ENCODE measurements at places on chromosomes 11 and 22.

DNA sequence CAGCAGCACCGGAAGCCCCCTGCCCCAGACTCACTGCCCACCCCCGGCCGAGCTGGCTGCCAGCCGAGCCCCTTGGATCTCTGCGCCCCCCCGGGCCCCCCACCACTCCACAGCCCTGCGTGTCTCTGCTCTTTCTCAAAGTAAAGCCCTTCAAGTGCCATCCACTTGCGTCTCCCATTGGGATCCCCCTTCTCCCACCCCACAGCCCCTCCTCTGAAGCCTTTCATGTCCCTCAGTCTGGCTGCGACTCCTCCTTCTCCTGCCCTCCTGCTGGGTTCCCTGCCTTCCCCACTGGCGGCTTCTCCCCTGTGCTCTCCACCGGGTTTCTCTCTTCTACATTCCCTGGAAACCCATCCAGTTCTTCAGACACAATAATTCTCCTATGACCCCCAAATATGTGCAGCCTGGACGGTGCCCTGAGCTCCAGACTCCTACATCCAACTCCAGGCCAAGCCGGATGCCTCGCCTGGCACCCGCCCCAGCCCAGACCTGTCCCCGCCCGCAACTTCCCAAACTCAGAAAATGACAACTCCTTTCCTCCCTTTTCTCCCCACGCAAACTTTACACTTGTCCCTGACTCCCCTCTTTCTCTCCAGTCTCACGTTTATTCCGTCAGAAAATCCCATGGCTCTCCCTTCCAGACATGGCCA is 108.9 kb downstream of the WNT7B start:
- no peak for DNase-seq

DNA sequence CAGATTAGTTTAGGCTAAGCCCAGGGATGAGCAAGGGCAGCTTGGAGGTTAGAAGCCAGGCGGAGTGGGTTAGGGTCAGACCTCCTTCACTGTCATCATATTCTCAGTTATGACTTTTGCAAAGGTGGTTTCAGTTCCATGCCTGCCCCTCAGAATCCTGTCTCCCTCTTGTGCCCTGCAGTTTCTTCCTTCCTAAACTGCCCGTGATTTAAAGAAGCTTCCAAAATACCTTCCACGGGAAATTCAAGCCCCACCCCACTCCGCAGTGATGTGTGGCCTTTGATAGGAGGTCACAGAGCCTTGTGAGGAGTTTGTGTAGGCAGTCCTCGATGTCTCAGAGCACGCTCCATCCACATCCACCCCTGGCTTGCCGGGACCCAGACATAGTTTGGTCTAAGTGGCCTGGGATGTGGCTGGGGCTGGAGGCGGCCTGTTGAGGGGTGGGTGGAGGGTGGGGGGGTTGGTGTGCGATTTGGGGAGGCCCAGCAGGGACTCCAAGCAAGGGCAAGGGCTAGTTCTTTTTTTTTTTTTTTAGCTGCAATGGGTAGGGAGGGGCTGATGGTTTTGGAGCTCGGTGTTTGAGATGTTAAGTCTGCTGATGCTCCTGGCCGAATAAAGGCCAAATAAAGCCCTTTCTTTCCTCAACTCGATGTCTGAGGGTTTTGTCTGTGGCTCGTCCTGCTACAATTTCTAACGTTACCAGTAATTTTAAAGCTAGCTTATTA is 1.6 kb upstream of the IFITM1 start:
- peak; percentile 17 for DNase-seq

DNA sequence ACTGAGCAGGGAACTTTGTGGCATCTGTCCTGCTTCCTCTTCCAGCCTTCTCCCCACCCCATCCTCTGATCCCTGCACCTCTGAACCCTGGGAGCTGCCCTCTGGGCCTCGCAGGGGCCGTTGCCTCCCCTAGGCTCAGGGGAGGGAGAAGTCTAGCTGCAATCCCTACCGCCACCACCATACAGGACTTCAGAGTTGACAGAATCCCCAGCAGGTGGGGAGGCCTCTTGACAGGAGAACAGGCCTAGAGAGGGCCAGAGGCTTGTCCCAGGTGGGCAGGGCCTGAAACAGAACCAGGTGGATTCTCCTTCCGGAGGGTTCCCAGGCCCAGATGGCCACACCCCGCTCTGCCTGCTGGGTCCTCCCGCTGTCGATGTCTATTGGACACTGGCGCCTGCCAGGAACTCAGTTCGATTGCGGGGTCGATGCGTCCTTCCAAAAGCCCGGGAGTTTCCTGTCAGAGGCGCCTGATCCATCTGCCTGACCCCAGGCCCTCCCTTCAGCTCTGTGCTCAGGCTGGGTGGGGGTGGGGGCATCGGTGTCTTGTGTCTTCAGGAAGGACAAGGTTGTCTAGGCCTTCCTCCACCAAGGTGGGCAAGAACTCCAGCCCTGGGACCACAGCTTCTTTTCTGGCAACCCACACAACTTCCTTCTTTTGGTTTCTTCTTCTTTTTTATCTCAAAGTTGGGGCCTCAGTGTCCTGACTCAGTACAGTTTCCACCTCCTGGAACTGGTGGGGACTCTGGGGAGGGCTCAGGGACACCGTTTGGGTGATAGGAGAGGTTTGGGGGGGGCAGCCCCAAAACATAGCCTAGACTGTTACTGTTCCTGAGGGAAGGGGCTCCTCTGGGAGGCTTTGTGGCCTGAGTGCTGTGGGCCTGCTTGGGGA is 6.4 kb downstream of the STARD10 start:
- no peak for DNase-seq

DNA sequence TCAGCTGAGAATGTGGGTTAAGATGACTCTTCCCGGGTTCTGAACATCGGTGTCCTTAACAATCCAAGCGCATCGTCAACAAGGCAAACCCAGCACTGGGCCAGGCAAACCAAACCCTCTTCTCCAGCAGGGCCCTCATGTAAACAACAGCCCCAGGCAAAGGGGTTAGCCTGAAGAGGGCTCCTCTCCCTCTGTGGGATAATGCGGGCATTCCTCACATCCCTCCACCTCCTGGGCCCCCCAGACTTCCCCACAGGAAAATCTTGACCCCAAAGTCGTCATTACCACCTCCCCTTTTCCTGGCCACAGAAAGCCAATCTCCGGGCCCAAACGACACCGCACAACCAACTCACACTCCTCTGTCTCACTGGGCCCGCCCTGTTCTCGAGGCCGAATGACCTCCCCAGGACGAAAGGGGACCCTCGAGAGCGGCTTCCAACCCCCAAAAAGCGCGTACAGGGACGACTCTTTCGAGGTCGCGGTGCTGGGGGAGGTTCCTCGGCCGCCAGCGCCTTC is 566 bp downstream of the DDB1 start:
- no peak for DNase-seq

- DNase-seq = no peak
These were observed 83.9 kb downstream of the OR5AK2 start for GRCh38 chr11:57072640-57073039.

GRCh38 chr22:44089717-44090570 is 65.8 kb downstream of the PARVB start:
- DNase-seq = no peak

DNA sequence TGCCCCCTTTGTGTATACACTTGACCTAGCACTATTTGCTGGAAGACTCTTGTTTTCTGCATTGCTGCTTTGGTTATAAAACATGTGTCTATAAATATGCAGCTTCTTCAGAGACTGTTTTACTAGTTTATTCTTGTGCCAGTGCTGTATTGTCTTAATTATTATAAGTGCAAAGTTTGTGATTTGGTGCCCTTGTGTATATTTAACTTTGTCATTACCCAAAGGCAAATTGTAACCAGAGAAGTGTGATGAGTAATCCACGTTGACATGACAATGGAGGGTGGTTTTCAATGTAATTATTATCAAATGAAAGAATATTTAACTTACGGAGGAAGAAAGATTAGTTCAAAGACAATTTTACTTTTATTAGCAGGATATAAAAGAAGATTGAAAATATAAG is 75.0 kb upstream of the PRODH start:
- no peak for DNase-seq

GRCh38 chr11:108927791-108928545 is 263.1 kb downstream of the DDX10 start:
- no peak for DNase-seq
